ENCODE measurements at places on chromosomes 2 and 18.
A peak's percentile ranks its signal among the peaks of the same experiment; 100 is the strongest.

DNA sequence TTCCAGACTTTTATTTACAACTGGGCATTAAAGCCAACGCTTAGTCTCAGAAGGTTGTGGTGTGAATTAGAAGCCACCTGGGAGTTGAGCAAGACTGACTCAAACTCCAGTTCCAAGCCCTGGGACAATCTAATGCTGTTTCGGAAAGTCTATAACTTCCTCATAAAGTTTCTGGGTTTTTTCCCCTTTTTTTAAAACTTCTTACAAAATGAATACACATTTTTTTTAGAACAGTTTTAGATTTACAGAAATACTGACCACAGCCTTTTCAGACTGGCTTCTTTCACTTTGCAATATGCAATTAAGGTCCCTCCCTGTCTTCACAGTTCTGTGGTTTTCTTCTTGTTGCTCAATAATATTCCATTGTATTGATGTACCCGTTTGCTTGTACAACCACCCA lies 115.9 kb upstream of the TWIST2 start:
- no peak for DNase-seq

DNA sequence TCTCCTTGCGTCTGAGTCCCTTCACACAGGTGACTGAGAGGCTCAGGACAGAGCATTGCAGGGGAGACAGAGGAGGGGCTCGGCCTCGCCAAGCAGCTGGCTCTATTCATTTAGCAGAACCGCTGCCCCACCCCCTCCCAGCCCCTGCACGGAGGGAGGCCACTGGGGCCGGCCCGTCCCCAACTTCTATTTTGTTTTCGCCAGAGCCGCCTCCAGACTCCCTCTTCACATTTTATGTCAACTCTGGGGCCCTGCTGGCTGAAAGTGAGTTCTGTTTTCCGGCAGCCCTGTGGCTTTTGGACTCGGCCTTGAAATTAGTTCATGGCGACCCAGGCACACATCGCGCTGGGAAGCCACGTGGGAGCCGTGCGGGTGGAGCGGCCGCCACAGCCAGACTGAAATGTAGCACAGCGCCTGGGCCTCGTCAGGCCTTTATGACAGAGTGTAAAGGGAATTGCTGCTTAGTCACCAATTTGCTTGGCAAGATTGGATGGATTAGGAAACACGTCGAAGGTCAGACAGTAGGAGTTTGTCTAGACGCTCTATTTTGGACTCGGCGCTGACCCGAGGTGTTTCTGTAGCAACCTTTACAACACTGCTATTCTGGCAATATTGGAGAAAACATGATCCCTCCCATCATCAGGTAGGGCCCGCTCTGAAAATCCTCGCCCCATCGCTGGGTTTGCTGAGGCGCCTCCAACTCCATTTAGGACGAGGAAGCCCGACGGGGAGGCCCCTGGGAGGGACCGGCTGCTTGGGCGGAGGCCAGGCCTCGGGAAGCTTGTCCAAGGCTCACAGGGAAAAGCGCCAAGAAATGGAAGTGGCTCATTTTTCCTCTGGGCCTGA lies 90.7 kb upstream of the CTDP1 start:
- DNase-seq = peak; percentile 18

- no peak for DNase-seq
Observed at GRCh38 chr2:217437290-217437870, 565.4 kb downstream of the TNS1 start.

- no peak for DNase-seq
Observed at GRCh38 chr2:44100351-44100750, 68.3 kb upstream of the PPM1B start.

GRCh38 chr2:177549171-177549570 lies 156.6 kb downstream of the AGPS start:
- DNase-seq = no peak

DNA sequence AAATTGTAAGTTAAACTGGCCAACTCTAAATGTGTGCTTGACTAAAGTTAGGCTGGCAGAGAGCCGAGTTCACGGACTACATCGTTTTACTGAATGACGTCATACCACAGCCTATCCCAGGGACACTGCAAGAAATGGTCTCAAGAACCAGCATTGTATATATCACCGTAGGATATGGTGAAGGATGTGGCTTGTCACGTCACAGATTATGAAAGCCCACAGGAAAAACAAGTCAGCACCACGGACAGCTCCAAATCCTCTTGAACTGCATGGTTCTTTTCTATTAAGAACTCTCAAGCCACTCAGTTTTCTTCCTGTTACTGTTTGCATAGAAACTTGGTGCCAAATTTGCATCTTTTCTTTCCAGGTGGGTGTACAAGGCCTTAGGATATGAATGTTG lies 85.1 kb upstream of the ACAA2 start:
- no peak for DNase-seq

- peak; percentile 28 for DNase-seq
Observed at GRCh38 chr2:231926761-231927565, 767 bp upstream of the NPPC start.

- DNase-seq = no peak
Observed at GRCh38 chr2:172108587-172108930, 5.9 kb upstream of the DLX2 start.

DNA sequence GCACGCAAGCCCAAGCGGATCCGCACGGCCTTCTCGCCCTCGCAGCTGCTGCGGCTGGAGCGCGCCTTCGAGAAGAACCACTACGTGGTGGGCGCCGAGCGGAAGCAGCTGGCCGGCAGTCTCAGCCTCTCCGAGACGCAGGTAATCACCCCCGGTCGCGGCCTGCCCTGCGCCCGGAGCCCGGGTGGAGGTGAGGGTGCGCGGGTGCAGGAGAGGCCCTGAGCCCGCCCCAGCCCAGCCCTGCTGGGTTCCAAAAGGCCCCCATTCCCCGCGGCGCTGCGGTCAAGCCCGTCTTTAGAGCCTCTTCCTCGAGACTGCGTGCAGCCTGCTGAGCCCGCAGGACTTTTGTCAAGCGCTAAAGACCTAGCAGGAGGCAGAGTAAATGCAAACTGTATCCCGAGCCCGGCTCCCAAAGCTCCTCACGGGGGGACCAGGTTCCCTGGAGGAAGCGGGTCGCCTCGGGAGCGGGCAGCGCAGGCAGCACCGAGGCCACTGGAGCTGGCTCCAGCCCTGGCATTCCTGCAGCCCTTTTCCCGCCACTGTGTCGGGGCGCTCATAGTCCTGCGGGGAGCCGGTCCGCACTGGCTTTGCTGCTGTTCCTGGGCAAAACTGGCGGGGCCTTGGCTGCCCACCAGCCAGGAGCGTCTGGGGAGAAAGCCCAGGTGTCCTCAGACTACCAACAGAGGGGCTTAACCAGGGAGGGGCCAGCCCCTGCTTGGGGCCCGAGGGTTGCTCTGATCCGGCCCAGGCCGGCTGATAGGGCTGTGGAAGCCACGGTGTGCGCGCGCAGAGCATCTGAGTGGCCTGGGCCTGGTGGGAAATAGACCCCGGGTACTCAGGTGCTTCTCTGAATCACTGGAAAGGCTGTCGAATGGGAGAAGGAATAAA lies 7.3 kb downstream of the EMX1 start:
- no peak for DNase-seq

DNA sequence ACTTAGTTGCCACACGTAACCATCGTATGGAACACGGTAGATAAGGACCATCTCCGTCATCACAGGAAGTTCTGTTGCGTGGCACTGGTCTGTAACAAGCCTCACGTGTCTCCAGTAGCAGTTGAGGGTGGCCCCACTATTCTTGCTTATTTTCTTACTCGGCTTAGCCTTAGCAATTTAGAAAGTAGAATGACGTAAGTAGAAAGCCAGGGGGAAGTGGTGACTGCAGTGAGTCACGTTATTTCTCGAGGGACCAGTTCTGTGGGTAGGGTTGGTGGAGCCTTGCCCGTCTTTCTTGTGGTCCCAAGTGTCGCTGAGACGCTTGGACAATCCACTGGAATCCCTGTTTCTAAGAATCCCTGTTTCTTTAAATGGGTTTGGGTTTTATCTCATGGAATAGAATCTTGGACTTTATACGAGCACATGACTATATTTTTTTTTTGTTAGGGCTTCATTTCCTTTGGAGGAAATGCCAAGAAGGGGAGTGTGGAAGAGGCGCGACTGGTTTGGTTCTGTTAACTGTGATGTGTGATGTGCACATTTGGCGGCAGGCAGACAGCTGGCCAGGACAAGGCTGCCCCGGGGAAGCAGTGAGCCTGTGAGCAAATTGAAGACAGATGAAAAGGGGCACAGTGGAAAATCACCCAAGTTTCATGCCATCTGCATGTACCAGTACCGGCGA lies 96.2 kb downstream of the CABLES1 start:
- DNase-seq = peak; percentile 44

DNA sequence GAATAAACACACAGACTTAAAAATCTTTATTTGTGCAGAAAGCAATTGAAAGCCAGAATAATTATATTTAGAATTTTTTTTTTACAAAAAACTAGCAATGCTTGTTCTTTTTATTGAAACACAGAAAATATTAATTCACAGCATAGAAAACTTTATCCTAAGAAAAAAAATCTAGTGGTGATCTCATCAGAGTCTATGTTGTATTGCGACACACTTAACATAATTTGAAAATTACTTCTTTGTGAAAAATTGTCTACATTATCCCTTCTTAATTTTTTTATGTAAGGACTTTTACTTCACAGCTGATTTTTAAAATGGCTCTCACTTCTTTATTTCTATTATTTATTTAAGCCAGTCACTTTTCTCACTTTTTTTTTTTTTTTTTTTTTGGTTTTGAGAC lies 103.4 kb downstream of the LDLRAD4 start:
- DNase-seq = no peak

GRCh38 chr2:227827143-227827542 lies 13.5 kb downstream of the CCL20 start:
- no peak for DNase-seq

DNA sequence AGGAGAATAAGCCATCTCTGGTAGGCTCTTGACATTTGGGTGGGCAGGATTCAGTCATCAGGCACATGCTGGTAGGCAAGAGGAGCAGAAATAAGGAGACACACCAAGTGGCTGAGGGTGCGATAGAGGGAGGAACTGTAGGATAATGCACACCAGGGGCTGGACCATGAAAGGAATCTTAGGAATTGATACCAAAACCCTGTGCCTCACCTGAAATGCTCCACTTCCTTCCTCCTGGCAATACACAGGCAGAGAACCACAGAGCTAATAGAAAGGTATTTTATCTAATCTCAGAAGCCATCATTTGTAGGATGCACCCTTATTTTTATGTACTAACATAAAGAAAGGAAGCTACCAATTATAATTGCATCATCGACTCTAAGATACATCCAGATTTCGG lies 4.4 kb upstream of the CYP1B1 start:
- DNase-seq = no peak

- no peak for DNase-seq
Observed at GRCh38 chr2:164257742-164258141, 363.5 kb downstream of the GRB14 start.

DNA sequence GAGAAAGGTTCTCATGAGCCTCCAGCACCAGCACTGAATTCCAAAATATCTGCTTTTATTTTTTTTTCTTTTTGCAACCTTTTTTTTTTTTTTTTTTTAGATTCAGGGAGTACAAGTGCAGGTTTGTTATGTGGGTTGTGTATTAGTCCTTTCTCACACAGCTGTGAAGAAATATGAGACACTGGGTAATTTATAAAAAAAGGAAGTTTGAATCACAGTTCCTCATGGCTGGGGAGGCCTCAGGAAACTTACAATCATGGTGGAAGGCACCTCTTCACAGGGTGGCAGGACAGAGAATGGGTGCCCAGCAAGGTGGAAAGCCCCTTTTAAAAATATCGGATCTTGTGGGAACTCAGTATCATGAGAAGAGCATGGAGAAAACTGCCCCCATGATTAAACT lies 7.9 kb upstream of the TMX3 start:
- no peak for DNase-seq

DNA sequence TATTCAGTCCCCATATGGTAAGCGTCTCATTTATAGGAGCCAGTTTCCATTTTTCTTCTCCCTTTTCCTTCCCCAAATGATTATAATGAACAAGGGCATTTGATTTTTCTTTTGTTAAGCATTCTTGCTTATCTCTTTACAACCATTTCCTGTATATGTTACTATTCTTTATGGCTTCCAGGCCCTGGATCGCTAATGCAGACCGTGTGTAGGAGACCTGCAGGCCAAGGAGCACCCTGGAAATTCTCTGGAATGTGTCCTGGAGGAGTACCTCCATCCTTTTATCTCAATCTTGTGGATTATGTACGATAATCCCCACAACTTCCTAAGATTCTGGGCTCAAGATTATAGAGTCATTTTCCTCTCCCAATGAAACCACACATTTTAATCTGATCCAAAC lies 439.6 kb upstream of the MMADHC start:
- no peak for DNase-seq

- no peak for DNase-seq
Observed at GRCh38 chr2:140918426-140918825, 1212.4 kb downstream of the LRP1B start.

Data from substantia nigra (tissue), 51 donors.